ENCODE measurements at places on chromosomes 5 and 9.

DNA sequence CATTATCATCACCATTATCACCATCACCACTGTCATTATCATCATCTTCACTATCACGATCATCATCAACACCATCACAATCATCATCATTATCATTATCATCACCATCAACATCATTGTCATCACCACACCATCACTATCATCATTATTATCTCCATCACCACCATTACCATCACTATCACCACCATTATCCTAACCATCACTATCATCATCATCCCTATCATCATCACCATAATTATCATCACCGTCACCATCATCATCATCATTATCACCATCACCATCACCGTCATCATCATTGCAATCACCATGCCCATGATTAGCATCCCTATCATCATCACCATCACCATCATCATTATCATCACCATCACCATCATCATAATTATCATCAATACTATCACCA is 311.9 kb downstream of the IRX2 start:
- no peak for DNase-seq

GRCh38 chr9:137710704-137711103 is 91.9 kb downstream of the EHMT1 start:
- no peak for DNase-seq

- no peak for DNase-seq
These were observed 11.0 kb downstream of the HAVCR1 start for GRCh38 chr5:157047898-157048297.

DNA sequence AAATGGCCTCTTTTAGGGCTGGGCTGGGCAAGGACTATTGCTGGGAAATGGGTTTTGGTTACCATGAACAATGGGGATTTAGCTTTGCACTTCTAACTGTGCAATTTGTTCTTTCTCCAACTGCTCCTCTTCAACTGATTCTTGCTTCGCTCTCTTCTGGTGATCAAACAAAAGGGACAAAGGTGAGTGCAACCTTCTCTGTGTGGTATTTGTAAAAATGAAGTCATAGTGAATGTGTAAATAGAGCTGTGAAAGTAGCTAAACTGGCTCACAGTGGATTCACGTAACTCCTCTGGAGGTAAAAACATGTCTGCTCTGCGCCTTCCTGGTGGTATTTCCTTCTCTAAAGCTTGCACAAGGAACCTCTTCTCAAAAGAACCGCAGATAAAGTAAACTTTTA is 20.9 kb upstream of the SPINK14 start:
- DNase-seq: no peak

DNA sequence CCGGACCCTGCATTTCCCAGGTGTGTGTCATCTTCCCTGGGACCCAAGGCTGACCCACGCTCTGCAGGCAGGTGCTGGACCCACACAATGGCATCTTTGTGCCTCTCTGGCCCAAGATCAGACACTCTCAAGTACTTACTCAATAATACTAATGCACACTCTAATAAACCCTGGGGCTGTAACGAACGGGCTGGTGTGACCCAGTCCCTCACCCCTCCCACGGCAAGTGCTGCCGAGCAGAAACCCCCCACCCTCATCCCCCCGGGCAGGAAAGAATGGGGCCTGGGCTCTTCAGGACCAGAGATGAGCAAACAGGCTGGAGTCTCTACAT is 1.1 kb upstream of the OBP2B start:
- no peak for DNase-seq

- DNase-seq: no peak
These were observed 10.0 kb upstream of the HDHD3 start for GRCh38 chr9:113386571-113387393.

GRCh38 chr5:169347786-169348185 is 46.8 kb upstream of the SLIT3 start:
- DNase-seq: no peak

- DNase-seq: no peak
These were observed 126.0 kb upstream of the FAM120A start for GRCh38 chr9:93325307-93326035.

DNA sequence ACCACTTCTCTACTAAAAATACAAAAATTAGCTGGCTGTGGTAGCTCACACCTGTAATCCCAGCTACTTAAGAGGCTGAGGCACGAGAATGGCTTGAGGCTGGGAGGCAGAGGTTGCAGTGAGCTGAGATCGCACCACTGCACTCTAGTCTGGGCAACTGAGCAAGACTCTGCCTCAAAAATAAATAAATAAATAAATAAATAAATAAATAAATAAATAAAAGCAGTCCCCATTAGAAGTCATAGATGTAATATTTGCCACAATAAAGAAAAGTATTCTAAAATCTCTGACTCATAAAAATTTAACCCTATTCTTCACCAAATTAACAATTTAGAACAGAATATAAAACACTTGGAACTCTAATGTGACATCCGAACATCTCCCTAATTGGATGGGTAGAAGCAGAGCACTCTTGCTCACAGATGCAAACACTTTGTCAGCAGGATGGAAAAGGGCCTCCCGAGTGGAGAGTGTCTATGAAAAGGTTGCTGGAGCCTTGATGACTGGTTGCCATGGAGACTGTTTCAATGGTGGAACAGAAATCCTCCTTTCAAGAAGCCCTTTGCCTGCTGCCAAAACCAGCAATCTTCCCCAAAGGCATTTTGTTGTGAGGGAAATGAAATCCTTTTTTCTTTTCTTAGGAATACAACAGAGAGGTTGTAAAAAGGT is 38.9 kb upstream of the TRAF1 start:
- DNase-seq: no peak
